ENCODE measurements at places on chromosomes 7 and 10. TPM values are rescaled to one million over a fixed set of nuclear protein-coding genes. Genes with fewer than 3 reads are reported as not detected.
A peak's percentile ranks its signal among the peaks of the same experiment; 100 is the strongest.

GRCh38 chr10:35420044-35420443 lies 83.7 kb downstream of the CCNY start:
- DNase-seq, result no peak

Gene NEUROG3
- not detected for total RNA-seq

Gene LIPK
- not detected for total RNA-seq

Gene GCK
- total RNA-seq, result 1.4 TPM

GRCh38 chr10:35700487-35700882 lies 58.4 kb upstream of the FZD8 start:
- no peak for DNase-seq

DNA sequence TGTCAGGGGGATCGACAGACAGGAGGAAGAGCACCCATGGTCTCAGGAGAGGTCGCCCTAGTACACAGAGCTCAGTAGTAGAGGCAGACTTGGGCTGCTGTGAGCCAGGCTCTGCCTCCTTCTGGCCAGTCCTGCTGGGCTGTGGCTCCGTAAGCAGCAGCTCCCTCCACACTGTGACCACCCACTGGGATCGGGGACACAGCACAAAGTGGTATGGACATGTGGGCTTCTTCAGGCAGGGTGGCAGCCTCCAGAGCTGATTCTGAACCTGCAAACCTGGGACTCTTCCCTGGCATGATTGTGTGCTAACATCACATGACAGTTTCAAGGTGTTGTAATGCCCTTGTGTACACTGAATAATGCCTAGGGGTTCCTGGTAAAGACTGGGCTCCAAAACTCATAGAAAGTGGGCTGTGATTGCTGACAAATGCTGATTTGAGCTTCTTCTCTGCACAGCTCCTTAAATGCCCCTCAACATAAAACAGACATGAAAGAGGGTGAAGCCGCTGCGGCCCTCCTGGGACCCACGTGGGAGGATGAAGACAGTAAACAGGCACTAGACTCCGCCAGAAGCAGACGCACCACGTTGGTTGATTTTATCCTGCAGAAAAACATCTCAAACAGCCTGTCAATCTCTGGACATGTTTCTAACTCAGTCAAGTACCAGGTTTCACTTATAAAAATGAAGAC lies 76.7 kb downstream of the GPR26 start:
- no peak for DNase-seq

GRCh38 chr7:87600130-87601124 lies at the start of gene ABCB1:
ABCB1 (minus strand) TSS chr7:87600884; CDS start chr7:87600184, 700 bp downstream.
- DNase-seq, result peak; percentile 55

Gene HYCC1
- total RNA-seq, result 39.6 TPM

Data from left ventricle myocardium superior (tissue), 1 donor.